ENCODE measurements at places on chromosomes 1 and 21. TPM values are rescaled to one million over a fixed set of nuclear protein-coding genes. Genes with fewer than 3 reads are reported as not detected.

The MYOG gene
- not detected for total RNA-seq

The EVA1C gene
- total RNA-seq, result 41.2 TPM

The LCK gene
- total RNA-seq, result 1.1 TPM

The PROK1 gene
- not detected for total RNA-seq

The PEAR1 gene
- 62.6 TPM for total RNA-seq

The HES2 gene
- 41.8 TPM for total RNA-seq

The TPTE gene
- not detected for total RNA-seq

The DNM3 gene
- 3.4 TPM for total RNA-seq

The SPRR2A gene
- total RNA-seq, result not detected

The CLIC6 gene
- 0.15 TPM for total RNA-seq

The AIRE gene
- not detected for total RNA-seq

The KIF14 gene
- 3.6 TPM for total RNA-seq

DNA sequence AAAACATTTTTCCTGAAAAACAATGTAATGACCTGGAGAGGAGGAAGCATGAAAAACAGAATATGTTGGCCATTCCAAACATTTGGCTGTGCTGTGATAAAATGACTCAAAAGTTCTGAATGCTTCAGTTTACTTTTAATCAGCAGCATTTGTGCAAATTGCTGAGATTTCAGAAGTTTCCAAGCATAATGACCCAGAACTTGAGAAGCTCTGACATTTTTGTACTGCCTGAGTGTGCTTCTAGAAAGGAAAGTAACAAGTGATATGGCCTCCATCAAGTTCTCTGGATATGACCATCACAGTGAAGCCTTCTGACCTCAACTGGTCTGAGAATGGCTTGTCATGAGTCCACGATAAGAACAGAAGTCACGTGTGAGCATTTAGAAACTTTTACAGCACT is 283.4 kb upstream of the ZRANB2 start:
- DNase-seq, result no peak

DNA sequence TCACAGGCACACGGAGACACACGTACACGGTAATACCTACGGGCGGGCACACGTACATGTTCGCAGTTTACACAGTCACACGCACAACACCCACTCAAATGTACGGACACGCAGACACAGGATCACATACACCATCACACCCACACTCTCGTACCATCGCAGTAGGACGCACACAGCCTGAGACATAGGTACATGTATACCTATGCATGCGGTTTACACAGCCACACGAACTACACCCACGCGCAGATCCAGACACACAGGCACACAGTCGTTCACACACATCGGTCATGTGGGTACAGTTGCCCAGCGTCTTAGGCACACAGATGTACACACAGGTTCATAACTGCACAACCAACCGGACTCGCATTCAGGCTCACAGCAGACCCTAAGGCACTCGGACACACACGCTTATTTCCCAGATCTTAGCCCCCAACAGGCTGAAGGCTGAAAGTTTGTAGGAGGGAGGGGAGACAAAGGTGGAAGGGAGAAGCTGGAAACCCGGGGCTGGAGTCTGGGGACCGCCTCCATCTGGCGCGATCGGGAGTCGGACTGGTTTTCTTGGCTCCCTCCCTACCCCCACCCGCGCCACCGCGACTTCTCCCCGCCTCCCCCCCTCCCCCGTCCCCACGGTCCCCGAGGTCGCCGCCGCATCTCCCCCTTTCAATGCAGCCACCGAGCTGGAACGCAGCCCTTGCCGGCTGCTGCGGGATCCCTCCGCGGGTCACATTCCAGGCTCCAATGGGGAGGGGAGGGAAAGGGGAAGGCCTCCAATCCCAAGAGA is 51.9 kb upstream of the SYNC start:
- no peak for DNase-seq

DNA sequence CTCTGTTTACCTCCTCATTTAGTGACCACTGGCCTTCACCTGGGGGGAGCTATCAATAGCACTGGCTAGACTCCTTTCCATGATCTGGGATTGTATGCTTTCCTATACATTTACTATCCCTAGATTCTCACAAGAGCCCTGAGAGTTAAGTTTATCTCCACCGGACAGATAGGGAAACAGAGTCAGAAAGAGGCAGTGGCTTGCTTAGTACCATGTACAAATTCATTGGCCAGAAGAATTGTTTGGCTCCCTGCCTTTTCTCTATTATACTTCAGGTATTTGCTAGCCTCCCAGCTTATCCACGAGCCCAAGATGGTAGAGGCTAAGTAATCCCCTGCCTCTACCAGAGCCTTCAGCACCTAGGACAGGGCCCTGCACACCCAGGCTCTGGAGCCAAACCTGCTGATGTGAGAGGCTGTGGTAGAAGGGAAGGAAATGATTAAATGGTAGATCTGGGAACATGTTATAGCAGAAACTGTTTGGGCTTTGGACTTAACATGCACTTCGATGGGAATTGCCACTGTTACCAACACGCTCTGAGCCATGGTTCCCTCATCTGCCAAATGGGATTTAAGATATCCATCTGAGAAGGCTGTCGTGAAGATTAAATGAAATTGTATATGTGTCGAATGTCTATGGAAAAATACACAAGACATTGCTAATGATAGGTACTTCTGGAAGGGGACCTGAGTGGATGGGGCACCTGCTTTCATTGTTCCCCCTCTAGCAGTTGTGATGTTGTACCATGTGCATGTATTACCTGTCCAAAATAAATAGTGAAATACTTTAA is 3.1 kb upstream of the BLACAT1 start:
- no peak for DNase-seq

DNA sequence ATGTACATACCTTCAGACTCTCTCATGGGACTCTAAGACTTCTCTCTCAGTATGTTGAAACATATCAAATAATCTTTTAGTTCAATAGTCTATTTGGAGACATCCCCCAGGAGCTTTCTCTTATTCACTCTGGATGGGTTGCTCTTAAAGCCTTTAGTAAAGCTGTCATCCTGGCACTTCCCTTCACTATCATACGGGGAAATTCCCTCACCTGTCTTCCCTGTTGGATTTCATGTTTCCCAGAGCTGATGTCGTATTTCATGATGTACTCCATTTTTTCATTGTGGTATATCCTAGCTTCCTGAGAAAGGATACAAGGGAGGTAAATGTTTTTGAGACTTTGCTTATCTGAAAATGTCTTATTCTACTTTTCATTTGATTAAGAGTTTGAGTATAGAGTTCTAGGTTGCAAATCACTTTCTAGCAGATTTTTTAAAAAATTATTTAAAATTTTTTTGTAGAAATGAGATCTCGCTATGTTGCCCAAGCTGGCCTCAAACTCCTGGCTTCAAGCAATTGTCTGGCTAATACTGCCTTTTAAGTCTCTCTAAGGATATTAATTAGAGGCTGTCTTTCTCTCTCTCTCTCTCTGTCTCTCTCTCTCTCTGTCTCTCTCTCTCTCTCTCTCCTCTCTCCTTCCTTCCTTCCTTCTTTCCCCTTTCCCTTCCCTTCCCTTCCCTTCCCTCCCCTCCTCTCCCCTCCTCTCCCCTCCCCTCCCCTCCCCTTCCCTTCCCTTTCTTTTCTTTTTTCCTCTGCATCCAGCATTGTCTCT is 17.0 kb upstream of the MACF1 start:
- DNase-seq, result no peak

- no peak for DNase-seq
Measured at GRCh38 chr1:183604038-183604808, 14.0 kb upstream of the NCF2 start.

DNA sequence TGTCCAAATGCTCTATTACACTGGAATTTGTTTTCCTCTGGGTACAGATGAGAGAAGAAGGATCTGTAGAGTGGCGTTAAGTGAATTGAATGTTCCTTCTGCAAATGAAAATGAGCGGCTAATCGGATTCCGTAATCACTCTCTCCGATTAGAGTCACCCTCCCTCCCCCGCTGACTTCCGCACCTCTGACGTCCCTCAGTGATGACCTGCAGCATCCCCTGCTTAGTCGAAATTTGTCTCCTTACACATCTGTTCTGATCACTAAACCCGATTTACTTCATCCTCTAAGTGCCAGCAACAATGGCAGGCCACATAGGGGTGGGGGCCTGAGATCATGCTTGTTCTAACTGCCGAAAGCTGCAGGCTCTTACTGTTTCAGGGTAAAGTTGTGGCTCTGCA is 378.7 kb downstream of the SEC16B start:
- DNase-seq, result no peak

DNA sequence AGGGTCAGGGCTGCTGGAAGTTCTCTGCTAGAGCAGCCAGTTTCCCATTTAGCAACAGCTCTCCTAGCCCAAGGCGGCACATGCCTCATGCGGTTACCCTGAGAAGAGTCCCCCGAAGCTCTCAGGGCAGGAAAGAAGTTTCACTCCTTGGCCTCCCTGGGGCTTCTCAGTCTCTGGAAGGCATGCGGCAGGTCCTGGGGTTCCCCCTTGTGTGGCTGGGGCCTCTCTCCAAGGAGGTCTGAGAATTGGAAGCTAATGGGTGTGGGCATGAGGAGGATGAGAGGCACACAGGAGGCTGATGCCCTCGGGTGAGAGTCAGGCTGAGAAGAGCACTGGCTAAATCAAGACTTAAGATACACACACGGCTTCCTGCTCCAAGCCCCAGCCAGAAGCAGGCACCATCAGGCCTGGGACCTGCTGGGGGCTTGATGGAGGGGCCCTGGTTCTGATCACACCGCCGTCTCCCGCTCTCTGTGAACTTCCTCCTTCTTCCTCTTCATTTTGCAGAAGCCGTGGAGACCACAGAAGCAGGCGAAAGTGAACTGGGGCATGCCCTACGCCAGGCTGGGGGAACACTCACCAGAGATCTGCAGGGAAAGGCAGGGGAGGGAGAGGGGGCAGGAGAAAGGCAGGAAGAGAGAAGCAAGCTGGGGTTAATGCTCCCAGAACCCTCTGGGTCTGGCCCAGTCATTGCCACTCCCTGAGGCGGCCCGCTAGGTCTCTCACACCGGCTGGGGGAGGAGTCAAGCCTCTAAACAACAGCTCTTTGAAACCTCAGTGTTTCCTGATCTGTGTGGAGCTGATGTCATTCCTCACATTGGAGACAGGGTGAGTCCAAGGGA is 15.1 kb downstream of the BLACAT1 start:
- DNase-seq, result no peak

DNA sequence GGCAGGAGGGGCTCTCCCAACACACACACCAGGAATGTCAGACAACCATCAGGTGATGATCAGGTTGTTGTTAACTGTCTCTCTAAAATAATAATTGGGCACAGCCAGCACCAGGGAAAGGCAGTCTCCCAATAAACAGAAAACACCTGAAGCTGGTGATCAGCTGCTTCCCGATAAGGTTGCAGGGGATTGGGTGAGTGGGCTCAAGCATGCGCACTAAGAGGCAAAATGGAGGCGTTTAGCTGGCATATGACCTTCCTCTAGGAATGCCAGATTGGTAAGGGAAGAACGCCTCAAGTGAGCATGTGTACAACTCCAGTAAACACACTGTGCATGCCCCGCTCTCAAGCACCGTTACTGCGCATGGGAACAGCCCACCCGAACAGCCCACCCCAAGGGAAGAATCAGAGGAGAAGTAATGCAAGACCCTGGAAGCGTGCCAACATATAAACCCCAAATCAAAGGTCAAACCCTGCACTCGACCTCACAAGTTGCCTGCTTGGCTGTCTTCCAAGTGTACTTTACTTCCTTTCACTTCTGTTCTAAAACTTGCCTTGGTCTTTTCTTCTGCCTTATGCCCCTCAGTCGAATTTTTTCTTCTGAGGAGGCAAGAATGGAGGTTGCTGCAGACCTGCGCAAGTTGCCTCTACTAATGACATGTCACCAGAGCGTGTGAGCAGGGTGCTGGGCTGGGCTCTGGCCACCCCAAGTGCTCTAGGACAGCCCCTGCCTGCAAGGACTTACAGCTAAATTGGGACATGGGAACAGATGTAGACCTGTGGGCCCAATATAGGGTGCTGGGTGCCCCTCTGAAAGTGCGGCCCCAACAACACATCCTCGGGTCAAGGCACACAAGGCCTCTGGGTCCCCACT is 200.8 kb downstream of the RHOU start:
- DNase-seq, result no peak

GRCh38 chr1:19872190-19872589 is 10.0 kb upstream of the OTUD3 start:
- no peak for DNase-seq

- DNase-seq, result no peak
Measured at GRCh38 chr1:183416850-183417771, 1.1 kb downstream of the NMNAT2 start.

DNA sequence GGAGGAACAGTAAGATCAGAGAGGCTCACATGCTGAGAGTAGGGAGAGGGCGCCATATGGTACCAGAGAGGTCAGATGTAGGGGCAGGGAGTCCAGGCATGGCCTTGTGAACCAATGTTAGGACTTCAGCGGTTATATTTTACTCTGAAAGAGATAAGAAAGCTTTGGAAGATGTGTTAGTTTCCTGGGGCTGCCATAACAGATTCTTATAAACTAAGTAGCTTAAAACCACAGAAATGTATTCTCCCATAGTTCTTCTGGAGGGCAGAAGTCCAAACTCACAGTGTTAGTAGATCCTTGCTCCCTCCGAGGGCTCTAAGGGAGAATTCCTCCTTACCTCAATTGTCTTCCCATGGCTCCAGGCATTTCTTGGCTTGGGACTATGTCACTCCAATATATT is 502.5 kb upstream of the ADGRL2 start:
- no peak for DNase-seq

- no peak for DNase-seq
Measured at GRCh38 chr21:41130883-41131282, 37.1 kb upstream of the BACE2 start.

GRCh38 chr1:51714374-51715019 is 97.6 kb downstream of the OSBPL9 start:
- no peak for DNase-seq

DNA sequence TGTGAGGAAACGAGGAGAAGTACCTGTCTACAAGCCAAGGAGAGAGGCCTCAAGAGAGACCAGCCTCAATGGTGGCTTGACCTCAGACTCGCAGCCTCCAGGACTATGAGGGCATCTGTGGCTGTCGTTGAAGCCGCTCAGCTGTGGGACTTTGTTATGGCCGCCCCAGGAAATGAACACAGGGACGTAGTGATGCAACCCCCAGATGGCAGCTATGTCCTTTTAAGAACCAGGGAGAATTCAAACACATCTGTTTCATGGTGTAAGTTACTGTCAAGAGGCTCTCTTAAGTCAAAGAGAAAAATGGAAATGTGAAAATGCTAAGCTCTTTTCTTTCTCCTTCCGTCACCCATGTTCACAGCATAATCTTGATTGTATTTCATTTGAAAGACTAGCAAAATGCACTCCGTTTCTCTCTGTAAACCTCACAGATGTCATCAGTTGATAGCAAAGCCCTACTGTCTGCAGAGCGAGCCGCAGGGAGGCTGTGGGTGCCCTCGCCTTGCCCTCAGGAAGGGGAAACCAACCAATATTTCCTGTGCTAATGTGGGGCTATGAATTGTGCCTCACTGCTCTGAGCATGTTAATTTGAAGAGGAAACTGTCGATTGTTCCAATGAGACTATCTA is 21.3 kb downstream of the UBASH3A start:
- DNase-seq, result no peak
